Trophoblast cell (in vitro differentiated cells and primary cell): ENCODE measurements at places on chromosomes 1 and 21.
A peak's percentile ranks its signal among the peaks of the same experiment; 100 is the strongest.

GRCh38 chr1:60448850-60449249, 375.3 kb upstream of the C1orf87 start:
- DNase-seq = no peak

- DNase-seq = no peak
Measured at GRCh38 chr1:219792337-219793021, 135.9 kb downstream of the SLC30A10 start.

DNA sequence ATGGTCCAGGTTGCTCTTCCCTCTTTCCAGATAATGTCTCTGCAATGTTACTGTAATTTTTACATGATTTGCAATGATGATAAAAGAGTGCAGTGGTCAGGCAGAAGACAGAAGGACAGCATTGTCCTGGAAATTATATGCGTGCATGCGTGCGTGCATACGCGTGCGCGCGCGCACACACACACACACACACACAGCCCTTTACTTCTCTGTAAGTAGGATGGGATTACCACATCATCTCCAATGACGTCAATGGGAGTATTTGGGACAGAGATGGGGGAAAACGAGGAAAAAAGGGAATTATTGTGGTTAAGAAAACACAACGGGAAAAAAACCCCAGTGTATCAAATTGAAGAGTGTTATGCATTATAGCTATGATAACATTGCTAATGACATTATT, 99.7 kb downstream of the SPAG17 start:
- no peak for DNase-seq

DNA sequence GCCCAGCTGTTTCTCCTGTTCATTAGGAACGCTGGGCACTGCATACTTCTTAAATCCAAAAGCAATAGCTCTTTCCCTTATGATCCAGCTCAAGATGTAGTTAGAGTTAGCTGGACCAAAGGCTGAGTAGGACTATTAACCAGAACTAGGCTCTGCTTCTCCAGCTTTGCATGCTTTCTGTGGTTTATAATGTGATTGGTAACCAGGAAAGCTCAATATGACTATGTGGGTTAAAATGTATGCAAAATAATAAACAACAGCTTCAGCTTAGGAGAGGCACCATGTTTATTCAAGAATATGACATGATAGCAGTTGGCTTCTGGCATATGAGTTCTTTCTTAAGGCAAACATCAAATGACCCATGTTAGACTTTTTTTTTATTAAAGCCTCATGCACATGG, 73.8 kb downstream of the LYPLAL1 start:
- no peak for DNase-seq

DNA sequence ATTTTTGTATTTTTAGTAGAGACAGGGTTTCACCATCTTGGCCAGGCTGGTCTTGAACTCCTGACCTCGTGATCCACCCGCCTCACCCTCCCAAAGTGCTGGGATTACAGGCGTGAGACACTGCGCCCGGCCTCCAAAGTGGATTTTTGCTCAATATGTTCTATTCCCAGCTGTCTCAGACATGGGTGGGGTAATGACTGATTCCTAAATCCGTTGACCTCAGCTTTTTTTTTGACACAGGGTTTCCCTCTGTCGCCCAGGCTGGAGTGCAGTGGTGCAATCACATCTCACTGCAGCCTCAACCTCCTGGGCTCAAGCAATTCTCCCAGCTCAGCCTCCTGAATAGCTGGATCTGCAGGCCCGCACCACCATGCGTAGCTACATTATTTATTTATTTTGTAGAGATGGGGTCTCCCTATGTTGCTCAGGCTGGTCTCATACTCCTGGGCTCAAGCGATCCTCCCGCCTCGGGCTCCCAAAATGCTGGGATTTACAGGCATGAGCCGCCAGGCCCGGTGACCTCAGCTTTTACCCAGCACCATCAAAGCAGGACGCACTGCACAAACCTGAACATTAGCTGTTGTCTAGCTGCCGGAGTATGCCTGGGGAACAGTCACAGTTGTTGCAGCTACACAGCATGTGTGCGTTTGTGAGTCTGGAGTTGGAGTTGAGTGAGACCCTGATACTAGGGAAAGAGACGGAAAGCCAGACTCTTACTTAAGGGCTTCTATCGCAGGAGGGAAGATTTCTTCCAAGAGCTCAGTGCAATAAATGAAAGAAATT, 43.7 kb upstream of the PSEN2 start:
- no peak for DNase-seq

DNA sequence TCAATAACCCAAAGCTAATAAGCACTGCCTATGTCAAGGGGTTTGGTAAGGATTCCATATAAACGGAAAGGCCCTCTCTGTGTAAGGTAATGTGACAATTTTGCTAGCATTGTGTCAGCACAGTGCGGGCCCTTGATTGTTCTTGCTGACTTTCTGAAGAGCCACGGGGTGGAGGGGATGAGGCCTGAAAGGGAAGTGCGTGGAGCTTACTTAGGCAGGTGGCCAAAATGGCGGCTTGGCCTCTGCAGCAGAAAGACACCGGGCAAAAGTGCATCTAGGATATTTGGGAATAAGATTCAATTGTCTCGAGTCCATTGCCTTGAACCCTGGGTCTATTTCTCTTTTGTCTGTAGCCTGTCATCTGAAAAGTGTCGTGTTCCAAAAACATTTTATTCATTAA, 114.3 kb downstream of the TGFB2 start:
- no peak for DNase-seq

GRCh38 chr1:227774051-227774731, 39.0 kb downstream of the SNAP47 start:
- DNase-seq = no peak

- peak; percentile 43 for DNase-seq
Measured at GRCh38 chr1:118136187-118136941, 48.7 kb downstream of the SPAG17 start.

GRCh38 chr1:219379691-219380090, 206.0 kb downstream of the LYPLAL1 start:
- DNase-seq = no peak

- DNase-seq = no peak
Measured at GRCh38 chr21:27519361-27519760, 552.5 kb upstream of the ADAMTS5 start.
